ENCODE measurements at places on chromosomes 4 and X.
A peak's percentile ranks its signal among the peaks of the same experiment; 100 is the strongest.

DNA sequence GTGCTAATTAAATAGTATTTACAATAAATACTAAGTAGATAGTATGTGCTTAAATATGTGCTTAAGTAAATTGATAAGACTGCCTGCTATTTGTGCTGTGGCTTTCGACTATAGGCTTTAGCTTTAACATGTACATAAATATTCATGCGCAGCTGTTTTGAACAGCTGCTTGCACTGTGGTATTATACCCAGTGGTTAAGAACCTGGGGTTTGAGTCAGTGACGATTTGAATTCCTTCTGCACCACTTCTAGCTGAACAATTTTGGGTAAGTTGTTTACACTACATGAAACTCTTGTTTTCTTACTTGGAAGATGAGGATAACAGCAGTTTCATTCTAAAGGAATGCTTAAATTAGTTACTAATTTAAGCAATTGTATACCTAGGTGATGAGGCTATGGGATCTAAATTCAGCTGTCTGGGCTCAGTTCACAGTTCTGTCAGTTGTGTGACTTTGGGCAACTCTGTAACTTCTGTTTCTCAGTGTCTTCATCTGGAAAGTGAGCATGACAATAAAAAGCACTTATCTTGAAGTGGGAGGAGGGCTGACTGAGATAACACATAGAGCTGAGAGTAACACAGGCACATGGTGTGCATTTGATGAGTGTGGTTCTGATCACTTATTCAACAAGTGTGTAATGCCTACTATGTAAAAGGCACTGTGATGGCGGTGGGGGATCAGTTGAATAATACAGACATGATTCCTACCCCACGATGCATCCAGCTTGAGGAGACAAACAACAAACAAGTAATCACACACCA is 37.0 kb downstream of the HPGDS start:
- no peak for DNase-seq

- no peak for DNase-seq
These were observed 44.5 kb downstream of the MGST2 start for GRCh38 chr4:139710073-139710472.

- peak; percentile 7 for DNase-seq
These were observed 65.9 kb downstream of the EFNB1 start for GRCh38 chrX:68894513-68895340.

GRCh38 chrX:115499112-115499805 is 61.7 kb upstream of the PLS3 start:
- DNase-seq: no peak

GRCh38 chrX:3582451-3582850 is 131.0 kb downstream of the PRKX start:
- no peak for DNase-seq

DNA sequence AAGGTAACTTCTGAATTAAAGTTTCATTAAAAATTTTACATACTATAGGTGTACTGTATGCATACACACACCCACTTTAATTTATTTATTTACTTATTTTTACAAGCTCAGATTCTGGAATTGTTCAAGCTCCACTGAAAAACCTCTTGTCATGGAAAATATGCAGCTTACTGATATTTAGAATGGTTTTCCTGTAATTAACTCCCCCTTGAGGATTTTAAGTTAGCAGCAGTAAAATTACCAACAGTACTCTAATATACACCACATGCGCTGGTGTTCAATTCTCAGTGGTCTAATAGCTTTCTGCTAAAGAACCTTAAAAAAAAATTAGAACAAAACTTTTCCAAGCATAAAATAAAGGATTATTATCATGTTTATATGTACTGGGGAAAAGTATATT is 12.0 kb downstream of the MAB21L2 start:
- no peak for DNase-seq

DNA sequence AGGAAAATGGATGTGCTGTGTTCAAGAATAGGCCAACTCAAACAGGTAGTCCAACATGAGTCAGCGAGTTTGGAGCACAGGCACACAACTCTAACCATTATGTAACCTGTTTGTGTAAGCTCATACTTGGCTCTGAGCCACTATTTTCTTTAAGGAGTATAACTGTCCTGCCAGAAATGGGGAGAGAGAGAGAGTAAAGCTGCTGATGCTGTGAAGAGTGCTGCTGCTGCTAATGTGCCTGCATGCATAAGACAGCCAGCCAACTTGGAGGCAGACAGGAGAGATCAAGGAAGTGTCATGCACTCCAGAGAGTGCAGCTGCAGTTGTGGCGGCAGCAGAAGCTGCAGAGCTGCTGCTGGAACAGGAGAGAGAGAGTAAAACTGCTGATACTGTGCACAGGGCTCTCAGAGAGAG is 11.7 kb upstream of the STATH start:
- no peak for DNase-seq

DNA sequence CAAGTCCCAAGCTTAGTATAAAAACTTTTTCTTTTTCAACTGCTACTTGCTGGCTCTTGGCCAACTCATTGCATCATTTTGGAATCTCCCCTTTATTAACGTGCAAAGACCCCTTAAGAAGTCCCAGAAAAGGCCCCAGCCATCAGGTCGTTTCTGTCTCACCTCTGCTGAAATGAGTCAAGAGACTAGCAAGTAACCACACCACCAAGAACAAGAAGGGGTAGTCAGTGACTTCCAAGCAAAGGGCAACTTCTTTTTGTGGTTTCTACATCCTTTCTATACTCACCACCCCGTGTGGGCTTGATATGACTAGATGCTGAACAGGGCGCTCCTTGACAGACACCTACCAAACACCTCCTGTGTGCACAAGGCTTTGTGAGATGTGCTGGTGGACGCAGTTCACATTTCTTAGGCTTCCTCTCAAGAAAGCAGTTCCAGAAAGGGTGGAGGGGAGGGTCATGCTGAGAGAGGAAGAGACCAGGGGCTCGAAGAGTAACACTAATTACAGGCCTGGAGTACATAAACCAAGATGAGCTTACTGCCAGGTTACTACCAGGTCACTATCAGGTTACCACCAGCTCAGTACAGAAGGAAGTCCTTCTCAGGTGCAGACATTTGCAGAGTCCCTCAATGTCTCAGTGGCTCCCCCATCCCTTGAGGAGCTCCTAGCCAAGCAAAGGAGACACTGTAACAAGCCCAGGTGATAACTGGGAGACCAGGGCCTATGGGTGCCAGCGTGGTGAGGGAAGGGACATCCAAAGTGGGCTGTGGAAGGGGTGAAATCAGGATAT is 19.3 kb downstream of the JAKMIP1 start:
- DNase-seq: no peak

DNA sequence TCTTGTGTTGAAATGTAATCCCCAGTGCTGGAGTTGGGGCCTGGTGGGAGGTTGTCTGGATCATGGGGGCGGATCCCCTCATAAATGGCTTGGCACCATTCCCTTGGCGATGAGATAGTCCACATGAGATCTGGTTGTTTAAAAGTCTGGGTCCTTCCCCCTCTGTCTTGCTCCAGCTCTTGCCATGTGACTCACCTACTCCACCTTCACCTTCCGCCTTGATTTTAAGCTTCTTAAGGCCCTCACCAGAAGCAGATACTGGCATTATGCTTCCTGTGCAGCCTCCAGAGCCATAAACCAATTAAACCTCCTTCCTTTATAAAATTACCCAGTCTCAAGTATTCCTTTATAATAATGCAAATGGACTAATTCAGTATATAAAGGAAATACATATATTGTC is 111.5 kb downstream of the NR3C2 start:
- DNase-seq: no peak
